ENCODE measurements at places on chromosomes 16 and 17.

- no peak for DNase-seq
Measured at GRCh38 chr16:2804728-2805127, 6.5 kb downstream of the PRSS41 start.

DNA sequence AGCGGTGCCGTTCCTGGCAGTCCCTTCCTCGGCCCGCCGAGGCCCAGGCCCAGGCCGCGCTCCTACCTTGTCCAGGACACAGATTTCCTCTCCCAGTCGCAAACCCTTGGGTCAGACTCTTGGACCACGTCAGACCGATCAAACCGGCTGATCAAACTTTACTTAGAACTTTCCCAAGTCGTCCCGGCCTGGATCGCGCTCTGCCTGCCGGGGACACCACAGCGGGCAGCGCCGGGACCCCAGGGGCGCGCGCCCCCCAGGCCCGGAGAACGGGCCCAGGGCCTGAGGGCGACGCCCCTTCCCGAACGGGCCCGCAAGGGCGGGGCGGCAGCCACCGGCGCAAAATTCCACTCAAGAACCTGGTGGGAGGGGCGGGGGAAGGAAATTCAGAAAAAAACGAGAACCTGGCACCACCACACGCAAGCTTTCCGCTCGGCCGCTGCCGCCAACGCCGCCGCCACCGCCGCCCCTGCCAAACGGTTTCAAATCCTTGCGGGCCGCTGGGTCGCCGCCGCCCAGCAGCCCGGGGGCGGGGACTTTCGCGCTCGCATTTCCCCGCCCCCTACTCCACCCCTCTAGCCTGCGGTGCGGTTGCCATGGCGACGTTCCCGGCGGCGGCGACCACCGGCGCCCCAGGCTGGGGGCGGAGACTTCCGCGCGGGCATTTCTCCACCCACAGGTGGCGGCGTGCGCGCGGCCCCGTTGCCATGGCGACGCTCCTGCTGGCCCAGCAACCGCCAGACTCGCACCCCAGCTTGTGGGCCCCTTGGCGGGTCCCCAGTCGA lies at the start of gene CEP112:
Gene CEP112, minus strand, starts transcription at position 541 of the 785 bp plus-strand sequence.
- peak; percentile 91 for DNase-seq

- DNase-seq: no peak
Measured at GRCh38 chr17:75658237-75658636, 8.7 kb downstream of the RECQL5 start.

DNA sequence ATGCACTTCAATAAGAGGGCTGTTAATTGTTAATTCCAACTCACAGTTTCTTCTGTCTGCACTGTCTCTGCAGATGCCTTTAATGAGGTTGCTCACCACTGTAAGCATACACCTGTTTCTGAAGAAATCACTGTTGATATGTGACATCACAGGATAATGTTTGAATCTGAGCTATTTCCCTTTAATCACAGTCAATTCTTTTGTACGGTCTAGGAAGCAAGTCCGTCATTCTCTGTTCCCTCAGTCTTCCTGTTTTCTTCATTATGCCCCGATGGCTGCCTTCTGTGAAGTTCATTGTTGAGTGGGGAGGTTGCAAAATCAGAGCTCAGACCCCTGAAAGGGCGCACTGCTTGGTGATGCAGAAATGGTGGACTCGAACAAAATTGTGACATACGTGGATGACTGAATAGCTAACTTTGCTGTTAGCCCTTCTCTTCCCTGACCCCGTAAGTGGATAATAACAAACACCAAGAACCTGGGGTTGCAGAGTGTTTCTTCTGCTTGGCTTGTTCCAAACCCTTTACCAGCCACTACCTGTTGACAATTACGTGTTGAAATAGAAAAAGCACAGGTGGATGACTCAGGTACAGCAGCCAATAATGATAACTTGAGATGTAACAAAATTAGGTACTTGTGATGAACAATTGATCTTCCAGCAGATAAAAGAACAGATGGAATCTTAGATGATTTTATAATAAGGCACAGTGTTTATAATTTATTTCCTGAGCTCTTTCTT lies 71.9 kb upstream of the AXIN2 start:
- DNase-seq: no peak

- DNase-seq: no peak
Measured at GRCh38 chr17:14015271-14015670, 54.0 kb upstream of the COX10 start.

- no peak for DNase-seq
Measured at GRCh38 chr17:47266782-47267181, 13.2 kb downstream of the ITGB3 start.

GRCh38 chr17:55453839-55454557 lies 32.4 kb upstream of the MMD start:
- no peak for DNase-seq

DNA sequence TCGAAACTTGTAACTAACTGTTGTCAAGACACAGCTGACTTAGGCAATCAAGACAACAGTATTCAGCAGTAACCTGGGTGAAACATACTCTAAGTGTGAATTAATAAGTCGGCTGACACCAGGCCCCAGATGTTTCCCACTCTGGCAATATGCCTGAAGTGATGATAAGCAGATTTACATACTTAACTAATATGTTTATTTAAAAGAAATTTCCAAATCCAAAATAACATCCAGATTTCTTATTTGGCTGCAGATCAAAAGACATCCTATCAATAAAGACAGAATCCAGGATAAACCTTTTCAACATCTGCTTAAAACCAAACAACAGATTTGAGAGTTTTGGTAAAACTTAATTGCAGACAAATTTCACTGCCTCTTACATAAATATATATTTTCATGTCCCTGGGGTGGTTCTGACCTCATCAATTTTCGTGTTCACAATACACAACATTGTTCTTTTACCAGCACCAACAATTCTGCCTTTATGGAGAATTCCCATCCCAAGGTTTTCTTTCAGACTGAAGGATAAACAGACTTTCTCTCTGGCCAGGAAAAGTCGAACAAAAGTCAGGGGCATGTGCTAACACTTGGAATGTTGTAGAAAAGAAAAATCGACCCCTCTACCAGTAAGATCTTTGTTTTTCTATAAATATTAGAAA lies 45.1 kb upstream of the TOX3 start:
- DNase-seq: no peak

GRCh38 chr17:27324771-27325339 lies 30.9 kb downstream of the WSB1 start:
- DNase-seq: no peak

GRCh38 chr17:8825802-8826201 lies 26.6 kb upstream of the MFSD6L start:
- DNase-seq: no peak

DNA sequence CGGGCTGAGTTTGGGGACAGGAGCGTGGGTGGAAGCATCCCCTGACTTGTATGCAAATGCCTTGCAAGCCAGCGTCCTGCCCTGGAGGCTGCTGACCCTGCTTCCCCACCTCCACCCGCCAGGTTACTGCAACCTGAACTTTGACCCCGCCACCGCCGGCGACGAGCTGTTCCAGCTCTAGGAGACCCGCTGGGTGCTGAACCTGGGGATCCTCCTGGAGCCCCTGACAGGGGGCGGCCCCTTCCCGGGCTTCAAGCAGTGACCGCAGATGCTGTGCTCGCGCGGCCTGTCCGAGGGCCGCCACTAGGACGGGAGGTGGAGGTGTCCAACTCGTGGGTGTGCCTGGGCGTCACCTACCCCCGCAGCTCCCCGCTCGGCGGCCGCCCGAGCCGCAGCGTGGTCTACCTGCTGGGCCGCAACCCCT lies 10.7 kb upstream of the SLC16A5 start:
- DNase-seq: no peak

- no peak for DNase-seq
Measured at GRCh38 chr17:61986898-61987297, 59.1 kb upstream of the INTS2 start.

DNA sequence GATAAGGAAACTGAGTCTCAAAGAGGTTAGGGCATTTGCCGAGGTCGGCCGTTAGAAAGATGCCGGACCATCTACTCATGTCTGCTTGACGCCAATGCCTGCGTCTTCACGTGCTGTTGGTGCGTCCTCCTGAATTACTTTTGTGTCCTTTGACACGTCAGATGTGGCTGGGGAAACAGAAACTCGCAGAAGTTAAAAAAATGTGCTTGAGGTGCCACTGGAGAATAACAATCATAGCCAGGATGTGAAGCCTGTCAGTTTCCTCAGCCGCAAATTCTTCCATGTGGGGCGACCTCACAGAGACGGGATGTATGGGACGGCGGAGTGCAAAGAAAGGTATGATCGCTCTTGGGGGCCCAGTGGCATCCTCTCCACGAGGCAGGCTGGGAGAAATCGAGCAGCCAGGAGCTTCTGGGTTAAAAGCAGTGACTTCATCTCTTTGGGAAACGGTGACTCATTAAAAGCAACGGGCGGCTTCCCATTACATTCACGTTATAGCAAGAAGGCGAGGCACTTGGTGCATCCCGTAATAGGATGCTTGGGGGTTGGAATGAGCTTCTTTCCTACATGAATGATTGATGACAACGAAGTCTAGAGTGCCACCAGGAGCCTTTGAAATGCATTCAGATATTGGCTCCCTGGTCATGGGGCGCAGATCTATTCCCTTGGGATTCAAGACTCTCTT lies 67.8 kb downstream of the BMERB1 start:
- DNase-seq: no peak

- DNase-seq: no peak
Measured at GRCh38 chr16:23712976-23713375, at the start of gene ERN2. Gene ERN2, minus strand, starts transcription at chr16:23713222. Its CDS starts 35 bp downstream, at chr16:23713187.

DNA sequence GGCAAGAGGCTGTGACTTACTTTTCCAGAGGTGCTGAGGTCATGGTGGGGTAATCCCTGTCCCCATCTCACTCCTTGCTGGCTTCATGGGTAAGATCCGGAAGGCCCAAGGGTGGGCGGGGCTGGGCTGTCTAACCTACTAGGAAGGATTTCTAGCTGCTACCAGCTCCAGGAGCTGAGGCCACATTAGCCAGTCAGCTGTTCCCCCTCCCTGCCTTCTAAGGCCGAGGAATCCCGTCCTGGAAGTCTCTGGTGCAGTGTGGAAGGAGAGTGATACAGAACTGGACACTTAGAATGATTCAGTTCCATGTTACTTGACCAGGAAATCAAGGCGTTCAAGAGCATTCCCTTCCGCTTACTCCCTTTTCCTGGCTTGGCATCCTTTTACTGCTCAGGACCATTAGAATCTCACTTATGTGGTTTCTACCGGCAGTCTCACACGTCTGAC lies 8.9 kb downstream of the GNGT2 start:
- DNase-seq: no peak

DNA sequence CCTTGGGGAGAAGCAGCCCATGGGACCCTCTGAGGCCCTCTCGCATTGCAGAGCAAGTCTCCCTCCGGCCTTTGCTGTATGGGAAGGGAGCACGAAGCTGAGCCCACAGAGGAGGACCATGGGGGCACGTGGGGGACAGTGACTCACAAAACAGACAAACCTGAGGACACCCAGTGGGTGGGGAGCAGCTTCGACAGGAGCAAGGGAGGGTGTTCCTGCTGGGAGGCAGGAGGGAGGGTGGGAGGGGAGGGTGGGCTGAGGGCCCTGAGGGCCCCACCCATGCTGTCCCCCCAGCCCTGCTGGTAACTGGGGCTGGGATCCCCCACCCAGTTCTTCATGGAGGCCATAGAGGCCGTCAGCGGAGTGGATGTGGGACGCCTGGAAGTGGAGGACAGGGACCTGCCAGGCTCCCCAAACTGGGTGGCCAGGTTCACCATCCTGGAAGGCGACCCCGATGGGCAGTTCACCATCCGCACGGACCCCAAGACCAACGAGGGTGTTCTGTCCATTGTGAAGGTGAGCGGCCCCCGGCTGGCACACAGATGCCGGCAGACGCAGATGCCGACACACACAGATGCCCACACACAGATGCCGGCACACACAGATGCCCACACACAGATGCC lies 12.5 kb downstream of the SLC22A31 start:
- no peak for DNase-seq

DNA sequence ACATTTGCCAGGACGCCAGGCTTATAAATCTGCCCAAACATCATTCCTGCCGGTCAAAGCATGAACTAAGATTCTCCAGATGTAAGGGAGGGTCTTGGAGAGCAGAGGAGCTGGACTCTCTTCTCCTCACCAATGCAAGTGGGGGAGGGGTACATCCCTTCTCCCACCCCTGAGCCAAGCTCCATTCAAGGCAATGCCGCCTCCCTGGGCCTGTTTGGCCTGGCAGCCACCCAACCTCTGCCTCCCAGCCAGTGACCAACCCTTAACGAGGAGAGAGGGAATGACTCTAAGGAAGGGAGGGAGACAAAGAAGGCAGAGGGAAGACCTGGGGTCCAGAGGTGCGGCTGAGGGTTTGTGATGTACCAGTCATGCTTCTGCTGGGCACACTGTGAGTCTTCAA lies 13.8 kb downstream of the C17orf50 start:
- DNase-seq: no peak

DNA sequence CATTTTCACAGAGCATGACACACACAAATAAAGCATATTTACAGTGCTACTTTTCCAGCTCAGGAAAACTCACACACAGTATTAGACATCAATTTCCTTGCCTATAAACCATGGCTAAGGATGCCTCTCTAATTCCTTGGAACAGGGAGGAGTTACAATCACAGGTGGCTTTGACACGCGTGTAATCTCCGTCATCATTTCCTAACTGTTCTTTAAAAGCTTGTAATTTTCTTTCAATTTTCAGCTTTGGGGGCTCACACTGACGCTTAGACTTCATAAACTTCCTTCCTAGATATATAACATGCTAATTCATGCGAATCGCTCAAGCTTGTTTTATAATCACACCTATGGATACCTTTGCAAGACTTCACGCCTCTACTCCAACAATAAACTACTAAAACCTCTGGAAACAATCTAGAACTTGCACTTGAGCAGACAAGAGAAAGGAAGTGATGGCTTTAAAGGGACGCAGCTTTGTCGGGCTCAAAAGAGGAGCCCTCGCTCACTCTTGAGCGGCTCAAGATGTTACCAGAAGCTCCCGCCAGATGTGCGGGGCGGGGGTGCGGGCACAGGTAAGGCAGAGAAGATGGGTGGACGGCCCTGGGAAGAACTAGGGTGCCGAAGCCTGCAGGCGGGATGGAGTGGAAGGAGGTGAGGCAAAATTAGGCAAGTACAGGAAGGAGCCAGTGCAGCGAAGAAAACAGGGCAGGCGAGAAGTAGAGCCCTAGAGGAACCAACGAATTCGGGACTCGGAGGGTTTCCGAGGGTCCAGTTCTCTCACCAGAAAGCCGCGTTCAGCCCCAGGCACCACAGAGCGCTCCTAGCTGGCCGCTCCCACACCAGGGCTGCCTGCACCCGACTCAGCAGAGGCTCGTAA lies 631 bp downstream of the RETREG3 start:
- DNase-seq: no peak

GRCh38 chr17:30376621-30377452 lies 1.9 kb upstream of the CPD start:
- DNase-seq: no peak

- DNase-seq: no peak
Measured at GRCh38 chr17:8145811-8146210, 6.4 kb downstream of the PER1 start.

DNA sequence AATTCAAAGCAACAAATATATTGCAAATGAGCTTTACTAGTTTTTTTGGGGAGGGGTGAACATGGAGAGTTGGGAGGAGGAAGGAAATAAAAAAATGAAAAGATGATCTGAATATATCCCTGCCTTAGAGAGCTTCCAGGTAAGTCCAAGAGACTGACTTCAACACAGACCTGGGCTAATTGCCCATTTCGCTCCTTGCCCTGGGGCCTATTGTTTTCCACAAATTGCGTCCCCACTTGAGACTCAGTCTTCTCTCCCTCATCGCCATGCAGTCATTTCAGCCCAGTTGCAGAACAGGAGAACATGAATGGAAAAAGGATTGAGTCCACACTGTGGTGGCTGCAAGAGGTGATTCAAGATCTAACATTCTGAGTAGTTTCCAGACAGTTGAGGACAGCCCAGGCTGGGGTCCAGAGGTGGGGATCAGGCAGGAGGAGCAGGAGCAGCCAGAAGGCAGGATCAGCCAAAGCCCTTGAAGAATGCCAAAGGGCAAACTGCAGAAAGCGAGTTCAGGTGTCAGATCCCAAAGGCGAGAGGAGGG lies 21.6 kb upstream of the TOB1 start:
- no peak for DNase-seq

- no peak for DNase-seq
Measured at GRCh38 chr17:69134112-69134511, 7.6 kb downstream of the ABCA6 start.
